ENCODE measurements at places on chromosomes 4 and X.

DNA sequence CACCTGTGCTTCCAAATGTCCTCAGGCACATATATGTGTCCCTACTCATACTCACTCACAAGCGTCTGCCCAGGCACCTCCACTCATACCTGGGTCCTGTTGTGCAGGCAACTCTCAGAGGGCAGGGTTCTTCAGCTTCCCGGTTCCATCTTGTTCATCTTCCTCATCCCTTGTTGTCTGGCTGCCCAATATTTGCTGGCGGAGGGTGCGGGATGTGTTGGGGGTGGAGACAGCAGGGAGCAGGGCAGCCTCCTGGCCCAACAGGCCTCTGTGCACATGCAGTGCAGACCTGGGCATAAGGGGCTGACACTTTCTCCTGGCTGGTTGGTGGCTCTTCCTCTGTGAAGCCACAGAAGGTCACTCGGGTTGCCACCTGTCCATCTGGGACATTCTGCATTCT, 32.1 kb downstream of the NBDY start:
- DNase-seq: no peak

- DNase-seq: no peak
Observed at GRCh38 chr4:127777487-127777886, 4.6 kb upstream of the HSPA4L start.

DNA sequence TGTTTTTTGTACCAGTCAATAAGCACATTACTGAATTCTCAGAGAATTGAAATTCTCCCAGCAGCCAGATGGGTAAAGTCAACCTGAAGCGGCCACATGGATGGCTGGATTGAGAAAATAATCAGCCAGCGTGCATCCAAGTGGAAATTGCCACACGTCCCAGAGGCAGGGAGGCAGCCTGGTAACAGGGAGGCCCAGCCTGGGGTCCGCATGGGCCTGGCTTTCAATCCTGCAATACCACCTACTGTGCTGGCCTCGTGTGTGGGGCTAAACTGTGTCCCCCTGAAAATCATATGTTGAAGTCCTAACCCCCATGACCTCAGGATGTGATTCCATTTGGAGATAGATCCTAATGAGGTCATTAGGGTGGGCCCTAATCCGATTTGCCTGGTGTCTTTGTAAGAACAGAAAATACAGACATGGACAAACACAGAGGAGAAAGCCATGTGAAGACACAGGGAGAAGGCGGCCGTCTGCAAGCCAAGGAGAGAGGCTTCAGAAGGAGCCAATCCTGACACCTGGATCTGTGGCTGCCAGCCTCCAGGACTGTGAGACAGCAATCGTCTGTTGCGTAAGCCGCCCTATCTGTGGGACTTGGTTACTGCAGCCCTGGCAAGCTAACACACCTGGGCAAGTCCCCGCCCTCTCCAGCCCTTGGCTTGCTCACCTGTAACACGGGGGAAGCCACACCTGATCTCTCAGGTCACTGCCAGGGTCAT, 90.3 kb downstream of the JAKMIP1 start:
- DNase-seq: no peak

DNA sequence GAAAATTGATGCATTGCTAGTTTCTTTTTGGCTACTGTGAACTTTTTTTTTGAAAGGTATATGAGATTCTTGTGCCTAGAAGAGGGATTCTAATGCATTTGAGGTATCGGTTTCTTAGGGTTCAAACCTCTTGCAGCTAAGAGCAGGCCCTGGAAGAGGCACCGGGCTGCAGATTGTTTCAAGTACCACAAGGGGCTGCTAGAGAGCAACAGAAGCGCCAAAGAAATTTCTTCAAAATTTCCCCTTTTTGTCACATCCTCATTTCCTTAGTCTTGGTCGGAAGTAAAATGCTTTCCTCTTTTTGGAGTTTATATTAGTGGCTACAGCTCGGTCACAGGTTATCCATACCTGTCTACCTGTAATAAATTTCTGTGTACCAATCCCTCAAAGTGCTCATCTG, 89.8 kb downstream of the PDGFRA start:
- DNase-seq: peak; percentile 8

GRCh38 chrX:70190225-70190624, 12.9 kb downstream of the DGAT2L6 start:
- DNase-seq: no peak

DNA sequence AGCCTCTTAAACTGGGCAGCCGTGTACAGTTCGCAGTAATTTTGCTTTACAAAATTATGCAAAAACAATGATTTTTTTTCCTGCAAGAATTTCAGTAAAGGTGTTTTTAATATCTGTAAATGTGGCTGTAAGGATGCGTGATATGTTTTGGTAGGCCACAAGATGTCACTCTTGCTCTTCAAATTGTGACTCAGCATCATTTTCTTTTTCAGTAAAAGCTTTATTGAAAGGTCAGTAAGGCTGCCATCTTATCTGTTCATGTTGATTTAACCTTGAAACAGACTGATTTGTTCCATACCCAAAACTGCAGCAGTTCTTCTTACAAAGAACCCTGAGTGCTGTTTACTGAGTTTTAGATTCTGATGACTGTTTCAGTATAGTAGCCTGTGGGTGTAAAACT, 39.9 kb downstream of the TXLNG start:
- DNase-seq: no peak

Data from retinal pigment epithelial cell (primary cell).